ENCODE measurements at places on chromosomes 12 and 14.

DNA sequence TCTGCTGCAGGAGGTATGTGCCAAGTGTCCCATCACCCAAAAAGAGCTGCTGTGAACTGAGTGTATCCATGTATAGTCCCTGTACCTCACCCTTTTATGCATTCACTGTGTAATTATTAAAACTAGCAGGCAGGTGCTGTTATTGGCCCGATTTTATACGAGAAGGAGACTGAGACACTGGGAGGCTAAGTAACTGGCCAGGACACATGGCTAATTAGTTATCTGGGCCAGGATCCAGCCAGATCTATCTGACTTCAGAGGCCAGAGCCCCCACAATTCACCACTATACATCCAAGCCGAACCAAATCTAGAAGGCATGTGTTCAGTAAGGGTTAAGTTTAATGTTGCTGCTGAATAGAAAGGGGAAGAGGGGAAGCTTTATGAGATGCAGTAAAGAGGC lies 73.4 kb downstream of the FRMD6 start:
- DNase-seq = no peak

GRCh38 chr14:96452684-96453083 lies 49.5 kb upstream of the PAPOLA start:
- no peak for DNase-seq

DNA sequence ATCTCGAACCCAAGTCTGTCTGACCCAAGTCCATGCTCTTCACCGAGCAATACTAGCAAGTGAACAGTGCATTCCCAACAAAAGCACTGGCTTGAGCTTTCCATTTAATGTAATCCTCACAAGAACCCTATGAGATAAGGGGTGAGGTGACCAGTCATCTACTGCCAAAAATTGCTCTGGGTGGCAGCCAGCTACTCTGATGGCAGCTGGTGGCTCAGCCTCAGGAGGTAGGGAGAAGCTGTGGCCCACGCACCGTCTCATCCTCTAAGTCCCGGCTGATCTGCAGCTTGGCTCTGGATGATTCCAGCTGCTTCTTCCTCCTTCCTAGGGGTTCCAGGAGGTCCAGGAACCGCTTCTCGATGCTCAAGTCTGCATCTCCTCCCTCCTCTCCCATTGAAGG lies 75.2 kb downstream of the PLEKHG3 start:
- no peak for DNase-seq

GRCh38 chr12:47361389-47362021 lies 281.7 kb upstream of the AMIGO2 start:
- DNase-seq = peak; percentile 43

DNA sequence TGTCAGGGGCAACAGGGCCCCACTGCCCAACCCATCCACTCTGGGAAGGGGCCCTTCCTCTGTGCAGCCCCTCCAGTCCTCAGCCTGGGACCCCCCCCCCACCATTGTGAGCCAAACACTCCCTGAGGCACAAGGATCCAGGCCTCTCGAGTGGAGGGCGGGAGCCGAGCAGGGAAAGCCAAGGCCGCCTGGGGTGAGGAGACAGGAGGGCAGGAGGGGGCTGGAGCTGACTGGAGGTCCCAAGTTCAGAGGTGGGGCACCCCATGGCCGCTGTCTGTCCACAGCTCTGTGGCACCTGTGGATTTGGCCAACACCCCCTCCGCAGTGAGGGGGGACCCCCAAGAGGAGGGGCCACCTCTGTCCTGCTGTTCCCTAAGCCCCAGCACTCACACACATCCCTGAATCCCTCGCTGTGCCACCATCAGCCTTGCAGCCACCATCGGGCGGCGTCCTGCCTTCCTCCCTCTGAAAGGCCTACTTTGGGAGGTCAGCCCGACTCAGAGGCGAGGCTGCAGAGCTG lies 25.4 kb upstream of the C14orf180 start:
- DNase-seq = no peak

DNA sequence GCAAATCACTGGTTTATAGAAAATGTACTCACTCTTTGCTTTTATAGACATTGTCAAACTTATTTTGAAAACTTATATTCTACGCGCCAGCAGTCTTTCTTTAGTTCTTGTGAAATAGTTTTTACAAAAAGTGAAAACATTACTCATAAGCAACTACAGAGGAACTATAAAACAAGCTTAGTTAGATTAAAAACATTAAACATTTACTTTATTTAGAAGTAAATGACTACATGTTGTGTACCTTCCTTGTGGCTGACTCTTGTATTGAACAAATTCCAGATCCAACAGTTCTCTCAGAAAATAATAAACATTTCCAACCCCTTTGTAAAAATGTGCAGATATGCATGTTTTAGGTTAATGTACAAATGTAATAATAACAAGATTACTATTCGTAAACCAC lies 198.5 kb downstream of the SOX5 start:
- no peak for DNase-seq

DNA sequence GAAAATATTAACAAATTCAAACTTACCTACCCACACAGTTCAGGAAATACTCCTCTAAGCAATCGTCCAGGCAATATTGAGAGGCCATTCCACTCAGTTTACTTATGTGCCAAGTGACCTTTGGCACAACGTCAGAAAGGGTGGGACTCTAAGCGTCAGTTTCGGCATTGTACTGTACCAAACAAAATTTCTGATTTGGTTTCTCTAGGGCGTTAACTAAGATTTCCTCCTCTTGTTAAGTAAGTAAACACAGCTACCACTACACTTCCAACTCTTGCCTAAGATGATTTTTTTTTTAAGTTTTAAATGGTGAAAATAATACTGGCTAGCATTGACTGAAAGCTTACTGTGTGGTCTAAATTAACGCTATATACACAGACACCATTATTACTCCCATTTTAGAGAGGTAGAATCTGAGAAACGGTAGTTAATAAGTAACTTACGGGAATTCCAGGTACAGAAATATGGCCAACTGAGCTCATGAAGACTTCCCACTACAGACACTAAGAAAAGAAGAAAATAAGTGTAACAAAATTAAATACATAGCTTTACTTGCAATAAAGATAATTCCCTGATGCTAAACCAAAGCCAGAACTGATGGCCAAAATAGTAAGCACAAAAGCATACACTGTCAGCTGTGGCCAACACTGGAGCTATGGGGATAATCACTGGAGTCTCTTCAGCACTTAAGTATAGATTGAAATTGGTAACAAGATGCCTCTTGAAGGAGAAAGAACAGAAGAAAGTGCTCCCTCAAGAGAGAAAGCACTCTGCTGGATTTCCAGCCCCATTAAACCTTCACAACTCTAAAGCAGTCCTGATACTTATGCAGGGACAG lies 76.1 kb downstream of the EPS8 start:
- no peak for DNase-seq

DNA sequence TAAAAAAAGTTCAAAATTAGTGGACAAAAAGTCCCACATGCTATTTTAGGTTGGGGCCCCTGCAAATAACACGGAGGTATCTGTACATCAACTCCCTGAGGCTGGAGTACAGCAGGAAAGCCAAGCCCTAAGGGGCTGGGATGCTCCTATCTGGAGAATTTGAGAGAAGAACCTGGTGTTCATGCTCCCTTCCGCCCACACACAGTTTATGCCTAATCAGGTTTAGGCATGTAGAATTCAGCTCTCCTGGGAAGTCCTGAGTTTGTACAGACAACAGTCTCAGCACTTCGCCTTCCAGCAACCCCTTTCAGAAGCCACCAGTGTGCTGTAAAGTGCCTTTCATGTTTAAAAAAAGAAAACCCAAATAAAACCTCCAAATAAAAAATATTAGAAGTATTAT lies 237.3 kb upstream of the GRIP1 start:
- no peak for DNase-seq

GRCh38 chr14:99574099-99574880 lies 29.7 kb downstream of the CCDC85C start:
- DNase-seq = no peak

- DNase-seq = peak; percentile 33
Measured at GRCh38 chr14:94392510-94392935, 4.1 kb upstream of the SERPINA1 start.

DNA sequence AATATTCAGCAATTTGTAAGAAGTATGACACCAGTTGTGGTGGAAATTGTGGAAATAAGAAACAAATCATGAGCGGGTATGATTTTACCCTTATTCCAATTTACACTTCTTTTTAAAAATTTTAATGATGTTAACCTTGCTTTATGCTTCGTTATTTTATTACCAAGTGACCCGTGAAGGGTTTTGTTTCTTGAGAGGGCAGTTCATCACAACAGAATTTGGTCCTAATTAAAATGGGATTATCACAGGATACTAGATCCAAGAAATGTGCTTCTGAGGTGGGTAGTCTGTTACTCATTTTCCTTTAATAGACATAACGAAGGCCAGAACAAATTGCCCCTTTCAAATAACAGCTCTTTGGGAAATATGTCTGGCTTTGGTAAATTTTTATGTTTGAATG lies 25.5 kb upstream of the RASSF8 start:
- no peak for DNase-seq

DNA sequence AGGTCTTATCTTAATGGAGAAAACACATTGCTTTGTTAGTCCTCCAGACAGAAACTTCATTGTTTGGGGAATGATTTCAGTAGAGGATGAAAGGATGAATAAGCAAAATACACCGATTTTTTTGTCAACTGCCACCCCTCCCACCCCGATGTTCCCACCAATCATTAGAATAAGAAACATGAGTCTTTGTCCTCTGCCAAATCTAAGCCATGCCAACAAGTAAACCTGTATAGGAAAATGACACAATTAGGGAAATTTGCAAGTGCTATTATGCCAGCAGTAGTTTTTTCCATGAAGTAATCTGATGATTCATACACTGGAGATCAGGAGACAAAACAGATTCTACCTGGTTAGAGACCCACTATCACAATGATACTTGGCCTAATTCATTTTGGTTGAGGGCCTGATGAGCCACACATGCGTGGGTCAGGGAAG lies 35.9 kb downstream of the FLRT2 start:
- DNase-seq = no peak

GRCh38 chr12:122584177-122584863 lies 57.3 kb downstream of the KNTC1 start:
- DNase-seq = no peak

GRCh38 chr14:58771016-58771415 lies 133.3 kb downstream of the DACT1 start:
- DNase-seq = no peak

DNA sequence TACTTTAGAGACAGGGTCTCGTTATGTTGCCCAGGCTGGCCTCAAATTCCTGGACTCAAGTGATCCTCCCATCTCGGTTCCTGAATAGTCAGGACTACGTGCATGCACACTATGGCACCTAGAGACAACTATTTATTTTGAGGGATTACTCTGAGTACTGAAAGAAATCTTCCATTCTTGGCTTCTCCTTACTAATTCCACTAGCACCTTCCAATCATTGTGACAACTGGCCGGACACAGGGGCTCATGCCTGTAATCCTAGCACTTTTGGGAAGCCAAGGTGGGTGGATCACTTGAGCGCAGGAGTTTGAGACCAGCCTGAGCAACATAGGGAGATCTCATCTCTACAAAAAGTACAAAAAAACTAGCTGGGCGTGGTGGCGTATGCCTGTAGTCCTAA lies 42.1 kb upstream of the MTERF2 start:
- DNase-seq = no peak

DNA sequence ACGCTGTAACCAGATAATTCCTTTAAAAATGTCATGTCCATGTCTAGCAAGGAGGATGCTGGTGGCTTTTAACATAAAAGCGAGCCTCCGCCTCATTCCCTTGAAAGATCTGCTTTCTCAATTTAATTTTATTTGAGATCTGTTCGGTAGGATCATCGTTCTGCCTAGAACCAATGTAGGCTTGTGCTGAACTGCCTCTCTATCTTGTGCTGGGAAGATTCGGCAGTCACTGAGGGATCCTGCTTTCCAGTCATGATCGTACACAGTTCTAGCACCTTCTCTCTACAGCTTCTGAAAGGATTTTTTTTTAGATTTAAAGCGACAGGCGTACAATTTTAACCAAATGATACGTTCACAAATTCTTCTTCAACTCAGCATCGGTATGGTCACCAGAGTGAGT lies 54.3 kb downstream of the PEBP1 start:
- no peak for DNase-seq

- DNase-seq = peak; percentile 65
Measured at GRCh38 chr12:123916729-123917128, 55.9 kb downstream of the CCDC92 start.

DNA sequence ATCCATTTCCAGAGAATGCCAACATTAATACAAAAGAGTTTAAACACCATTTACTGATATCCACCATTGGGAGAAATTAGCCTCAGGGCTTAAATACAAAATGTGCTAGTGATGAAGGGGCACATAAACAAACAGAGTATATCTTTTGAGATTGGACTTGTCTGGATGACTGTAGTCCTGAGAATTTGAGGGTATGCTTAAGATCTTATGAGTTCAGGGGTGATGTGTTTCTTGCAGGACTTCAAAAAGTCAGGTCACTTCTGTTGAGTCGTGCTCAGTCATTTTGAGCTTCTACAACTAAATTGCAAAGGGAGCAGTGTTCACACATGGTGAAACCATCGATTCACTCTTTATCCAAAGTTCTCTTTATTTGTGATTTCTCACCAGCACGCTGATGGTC lies 425.7 kb downstream of the ATP23 start:
- DNase-seq = no peak

Data from CD4-positive, alpha-beta T cell treated with Interleukin-15 for 4 hours (primary cell).